CD4-positive, alpha-beta T cell treated with Interleukin-15 for 4 hours (primary cell): ENCODE measurements at places on chromosomes 4 and X.

- no peak for DNase-seq
Observed at GRCh38 chr4:83723609-83724008, 187.7 kb downstream of the GPAT3 start.

DNA sequence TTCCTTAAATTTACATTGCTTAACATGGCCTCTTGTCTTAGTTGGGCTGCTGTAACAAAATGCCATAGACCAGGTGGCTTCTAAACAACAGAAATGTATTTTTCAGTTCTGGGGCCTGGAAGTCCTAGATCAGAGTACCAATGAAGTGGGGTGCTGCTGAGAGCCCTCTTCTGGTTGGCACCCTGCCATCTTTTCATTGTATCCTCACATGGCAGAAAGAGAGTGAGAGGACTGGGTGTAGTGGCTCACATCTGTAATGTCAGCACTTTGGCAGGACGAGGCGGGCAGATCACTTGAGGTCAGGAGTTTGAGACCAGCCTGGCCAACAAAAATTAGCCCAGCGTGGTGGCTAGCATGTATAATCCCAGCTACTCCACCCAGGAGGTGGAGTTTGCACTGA is 12.0 kb upstream of the KLB start:
- no peak for DNase-seq

- DNase-seq, result no peak
Observed at GRCh38 chr4:27085396-27085795, 224.8 kb downstream of the STIM2 start.

DNA sequence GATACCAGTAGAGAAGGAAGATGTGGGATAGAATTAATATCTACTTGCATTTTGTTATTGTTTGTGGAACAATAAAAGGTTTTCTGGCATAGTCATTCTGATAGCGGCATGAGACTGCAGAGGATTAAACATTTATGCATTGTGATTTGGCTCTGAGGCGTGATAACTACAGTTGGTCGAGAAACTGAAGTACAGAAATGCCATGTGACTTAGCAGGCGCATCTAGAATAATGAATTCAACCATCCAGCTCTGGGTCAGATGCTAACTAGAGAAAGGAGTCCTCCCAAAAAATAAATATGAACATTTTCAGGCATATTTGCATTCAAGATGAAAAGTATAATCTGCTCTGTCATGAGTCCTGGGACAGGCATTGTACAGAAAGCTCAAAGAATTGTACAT is 62.8 kb downstream of the CCSER1 start:
- no peak for DNase-seq

DNA sequence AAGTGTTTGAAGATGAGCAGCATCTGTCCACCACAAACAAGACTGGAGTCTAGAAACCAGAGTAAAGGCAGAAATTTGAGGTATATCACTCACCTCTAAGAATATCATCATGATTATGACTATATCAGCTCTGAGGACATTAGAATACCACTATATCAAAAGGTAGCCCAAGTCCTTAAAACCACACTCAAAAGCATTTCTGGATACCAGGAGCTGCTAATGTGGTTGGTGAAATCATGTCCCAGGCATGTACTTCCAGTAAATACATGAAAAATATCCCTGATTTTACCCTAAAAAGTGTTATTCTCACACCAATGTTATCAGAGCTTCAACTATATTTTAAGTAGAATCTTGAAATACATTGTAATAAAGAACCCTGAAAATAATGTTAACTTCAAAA is 136.3 kb upstream of the SMAD1 start:
- DNase-seq, result no peak
